SIG-M5 (cell line): ENCODE measurements at places on chromosomes 12 and 14.

- no peak for DNase-seq
Measured at GRCh38 chr12:51524386-51524901, 66.6 kb upstream of the SCN8A start.

- DNase-seq: no peak
Measured at GRCh38 chr14:104976198-104977007, 1.8 kb downstream of the AHNAK2 start.

DNA sequence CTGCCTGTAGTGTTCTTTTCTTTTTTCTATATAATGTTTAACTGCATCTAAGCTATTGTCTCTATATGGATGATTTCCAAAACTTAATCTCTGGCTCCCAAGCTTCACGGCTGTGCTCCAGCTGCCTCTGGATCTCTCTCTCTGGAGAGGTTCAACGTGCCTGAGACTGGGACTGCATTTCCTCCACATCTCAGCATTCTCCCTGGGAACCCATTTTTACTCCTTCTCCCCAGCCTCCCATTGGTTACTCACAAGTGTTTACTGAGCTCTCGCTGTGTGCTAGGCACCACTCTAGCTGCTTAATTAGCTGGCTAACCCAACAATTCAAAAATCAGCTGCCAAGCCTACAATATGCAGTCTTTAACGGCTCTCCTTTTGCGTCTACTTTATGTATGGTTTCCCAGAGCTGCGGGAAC, 34.7 kb downstream of the FBXL14 start:
- DNase-seq: no peak

DNA sequence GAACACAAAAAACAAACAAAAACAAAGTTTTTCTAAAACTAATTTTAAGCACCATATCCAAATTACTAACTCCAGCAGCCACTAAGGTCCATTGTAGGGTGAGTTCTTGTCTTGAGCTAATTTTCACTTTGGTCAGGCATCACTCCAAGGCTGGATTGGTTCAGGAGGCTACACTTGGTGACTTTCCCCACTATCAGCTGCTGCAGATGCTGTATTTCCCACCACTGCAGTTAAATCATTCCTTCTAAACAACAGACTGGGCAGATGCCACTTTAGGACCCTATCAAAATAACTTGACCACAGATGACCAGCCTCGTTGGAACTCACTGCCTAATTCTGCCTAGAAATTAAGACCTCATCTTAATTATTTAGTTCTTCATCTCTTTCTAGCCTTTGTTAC, 140.5 kb downstream of the SLC16A7 start:
- DNase-seq: no peak

DNA sequence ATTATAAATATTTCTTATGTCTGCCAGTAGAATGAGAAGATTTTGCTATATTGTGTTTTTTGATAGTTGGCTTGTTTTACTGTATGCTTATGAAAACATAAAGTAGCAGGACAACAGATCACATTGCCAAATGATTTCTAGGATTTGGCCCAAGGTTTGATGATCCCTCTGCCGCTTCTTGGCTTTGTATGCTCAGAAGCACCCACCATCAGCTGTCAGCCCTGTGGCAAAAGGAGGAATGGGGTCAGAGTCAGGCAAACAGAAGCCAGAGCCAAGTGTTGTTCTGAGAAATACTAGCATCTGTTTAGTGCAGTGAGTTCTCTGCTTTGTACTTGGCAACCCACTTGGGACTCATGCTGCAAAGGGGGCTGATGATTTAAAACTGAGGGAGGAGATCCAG, 152.2 kb downstream of the PDE3A start:
- no peak for DNase-seq

- no peak for DNase-seq
Measured at GRCh38 chr14:44107156-44107555, 399.9 kb downstream of the FSCB start.

- no peak for DNase-seq
Measured at GRCh38 chr14:56119201-56119981, 1.2 kb downstream of the PELI2 start.

GRCh38 chr14:36938678-36939077, 233.7 kb downstream of the SLC25A21 start:
- DNase-seq: no peak

DNA sequence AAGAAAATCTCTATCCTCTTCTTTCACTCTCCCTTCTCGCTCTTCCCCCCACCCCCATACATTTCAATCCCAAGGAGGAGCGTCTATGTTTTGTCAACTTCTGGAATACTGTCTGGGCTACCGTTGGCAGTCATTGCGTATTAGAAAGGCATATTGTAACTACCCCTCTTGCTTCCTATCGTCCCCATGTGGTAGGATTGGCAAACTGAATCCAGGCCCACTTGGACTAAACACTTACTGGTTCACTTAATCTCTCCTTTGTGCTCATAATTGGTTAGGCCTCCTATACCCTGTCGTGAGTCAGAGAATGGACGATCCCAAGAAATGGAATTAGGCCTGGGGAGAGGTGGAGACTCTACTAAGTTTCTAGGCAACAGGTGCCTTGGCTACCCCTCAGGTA, 68.8 kb upstream of the SLC8A3 start:
- DNase-seq: no peak

- DNase-seq: no peak
Measured at GRCh38 chr12:31007153-31007495, 66.5 kb upstream of the DDX11 start.

GRCh38 chr12:40327535-40327934, 102.7 kb downstream of the LRRK2 start:
- no peak for DNase-seq

DNA sequence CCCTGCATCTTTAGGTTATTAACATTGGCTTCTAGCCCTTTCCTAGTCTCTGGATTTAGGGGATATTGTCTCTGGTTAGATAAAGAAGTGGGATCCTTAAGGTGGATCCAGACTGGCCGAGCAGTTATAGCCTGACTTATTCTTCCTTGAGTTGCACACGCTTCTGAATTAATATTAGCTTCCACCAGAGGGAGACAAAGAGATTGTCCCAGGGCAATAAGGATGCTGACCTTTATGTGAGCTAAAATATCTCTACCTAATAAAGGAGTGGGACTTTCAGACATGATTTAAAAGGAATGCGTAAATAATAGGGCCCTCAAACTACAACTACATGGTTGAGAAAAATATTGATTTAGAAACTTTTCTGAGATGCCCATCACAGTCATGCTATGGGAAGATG, 139.7 kb downstream of the SLCO1B3 start:
- DNase-seq: no peak

GRCh38 chr12:80777587-80777986, 60.9 kb downstream of the MYF5 start:
- DNase-seq: no peak

DNA sequence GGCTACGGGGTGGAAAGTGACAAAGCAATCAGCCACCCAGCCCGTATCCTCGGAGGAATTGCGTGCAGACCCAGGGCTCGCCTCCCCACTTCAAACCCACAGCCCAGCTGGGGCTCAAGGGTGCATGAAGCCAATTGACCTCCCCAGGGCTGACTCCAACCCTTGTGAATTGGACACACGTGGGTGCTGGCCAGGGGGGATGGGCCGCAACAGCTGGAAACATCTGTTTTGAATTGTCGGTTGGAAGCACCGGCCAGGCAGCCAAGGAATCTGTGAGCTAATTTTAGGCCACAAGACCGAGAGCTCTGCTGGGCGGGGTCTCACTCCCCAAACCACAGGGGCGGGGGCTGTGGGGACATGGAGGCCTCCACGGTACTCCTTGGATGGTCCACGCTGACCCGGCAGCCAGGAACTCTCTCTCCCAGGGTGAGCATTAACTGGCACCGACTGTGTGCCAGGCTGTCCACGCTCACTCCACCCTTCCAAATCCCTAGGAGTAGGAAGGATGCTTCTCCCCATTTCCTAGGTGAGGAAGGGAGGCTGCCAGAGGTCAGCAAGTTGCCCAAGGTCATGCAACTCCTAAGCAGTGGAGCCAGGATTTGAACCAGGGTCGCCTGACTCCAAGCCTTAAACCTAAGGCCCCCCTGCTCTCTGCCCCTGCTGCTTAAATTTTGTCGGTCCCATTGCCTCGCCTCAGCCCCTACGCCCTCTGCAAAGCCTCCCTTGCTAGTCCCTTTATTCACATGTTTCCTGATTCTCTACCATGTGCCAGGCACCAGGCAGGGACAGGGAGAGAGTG, 11.9 kb upstream of the TMEM119 start:
- DNase-seq: no peak

DNA sequence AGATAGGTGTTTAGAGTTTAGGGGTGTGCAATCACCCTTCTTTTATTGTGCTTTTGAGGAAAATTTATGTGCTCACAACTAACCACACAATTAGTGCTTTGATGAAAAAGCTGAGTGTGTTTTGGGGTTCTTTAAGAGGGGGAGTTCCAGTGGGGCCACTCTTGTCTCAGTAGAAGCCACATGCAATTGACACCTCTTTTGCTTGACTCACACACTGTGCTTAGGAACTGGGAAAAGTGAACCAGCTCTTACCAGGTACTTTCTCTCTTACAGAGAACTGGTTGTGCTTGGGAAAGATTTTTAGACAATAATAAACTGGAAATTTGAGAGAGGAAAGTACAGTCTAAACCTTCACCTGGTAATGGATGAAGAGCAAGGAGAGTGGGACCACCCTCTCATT, 12.3 kb upstream of the YBX3 start:
- no peak for DNase-seq

GRCh38 chr12:114189266-114189665, 216.7 kb downstream of the TBX5 start:
- no peak for DNase-seq

- DNase-seq: no peak
Measured at GRCh38 chr12:20127413-20127812, 240.9 kb upstream of the PDE3A start.

DNA sequence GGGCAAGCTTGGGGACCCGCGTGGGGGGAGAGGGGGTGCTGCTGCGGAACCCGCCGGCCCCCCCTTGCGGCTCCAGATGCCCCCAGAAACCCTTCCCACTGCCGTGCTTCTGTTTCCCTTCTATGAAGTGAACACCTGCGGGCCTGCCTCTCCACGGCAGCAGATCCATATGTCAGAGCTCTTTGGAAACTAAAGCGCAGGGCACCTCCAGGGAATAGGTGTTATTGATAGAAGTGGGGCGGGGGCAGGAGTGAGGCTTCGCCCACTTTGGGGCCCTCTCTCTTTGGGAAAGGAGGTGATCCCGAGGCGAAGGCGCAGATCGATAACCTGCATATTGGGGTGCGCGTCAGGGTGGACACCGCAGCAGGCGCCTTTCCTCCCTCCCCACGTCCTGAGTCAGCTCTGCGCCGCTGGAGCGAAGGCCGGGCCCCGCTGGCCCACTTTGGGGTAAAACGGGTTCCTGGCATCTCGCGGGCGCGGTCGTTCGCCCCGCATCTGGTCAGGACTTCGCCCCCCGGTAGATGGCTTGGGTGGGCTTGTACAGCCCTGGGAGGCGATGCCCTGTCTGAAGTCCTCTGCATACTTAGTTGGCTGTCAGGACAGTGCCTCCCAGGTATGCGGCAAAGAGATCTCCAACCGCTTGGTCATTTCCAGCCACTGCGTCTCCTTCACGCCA, 524 bp downstream of the KMT5A start:
- DNase-seq: no peak

GRCh38 chr14:81676395-81676794, 142.7 kb upstream of the SEL1L start:
- DNase-seq: no peak

DNA sequence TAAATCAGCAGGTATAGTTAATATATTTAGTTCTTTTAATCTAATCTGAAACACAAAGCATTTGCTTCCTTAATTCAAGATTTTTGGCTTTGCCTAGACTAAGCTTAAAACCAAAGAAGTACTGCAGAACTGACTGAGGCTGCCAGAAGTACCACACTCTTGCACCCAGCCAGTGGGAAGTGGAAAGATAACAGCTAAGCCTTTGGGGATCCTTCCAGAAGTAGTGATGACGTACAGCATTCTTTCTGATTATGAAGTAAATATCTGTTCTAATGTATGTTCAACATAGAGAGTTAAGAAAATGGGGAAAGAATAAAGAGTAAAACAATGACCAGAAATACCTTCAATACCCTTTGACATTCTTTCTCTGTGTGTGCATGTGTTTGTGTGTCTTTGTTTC, 19.3 kb downstream of the NTF3 start:
- DNase-seq: no peak

DNA sequence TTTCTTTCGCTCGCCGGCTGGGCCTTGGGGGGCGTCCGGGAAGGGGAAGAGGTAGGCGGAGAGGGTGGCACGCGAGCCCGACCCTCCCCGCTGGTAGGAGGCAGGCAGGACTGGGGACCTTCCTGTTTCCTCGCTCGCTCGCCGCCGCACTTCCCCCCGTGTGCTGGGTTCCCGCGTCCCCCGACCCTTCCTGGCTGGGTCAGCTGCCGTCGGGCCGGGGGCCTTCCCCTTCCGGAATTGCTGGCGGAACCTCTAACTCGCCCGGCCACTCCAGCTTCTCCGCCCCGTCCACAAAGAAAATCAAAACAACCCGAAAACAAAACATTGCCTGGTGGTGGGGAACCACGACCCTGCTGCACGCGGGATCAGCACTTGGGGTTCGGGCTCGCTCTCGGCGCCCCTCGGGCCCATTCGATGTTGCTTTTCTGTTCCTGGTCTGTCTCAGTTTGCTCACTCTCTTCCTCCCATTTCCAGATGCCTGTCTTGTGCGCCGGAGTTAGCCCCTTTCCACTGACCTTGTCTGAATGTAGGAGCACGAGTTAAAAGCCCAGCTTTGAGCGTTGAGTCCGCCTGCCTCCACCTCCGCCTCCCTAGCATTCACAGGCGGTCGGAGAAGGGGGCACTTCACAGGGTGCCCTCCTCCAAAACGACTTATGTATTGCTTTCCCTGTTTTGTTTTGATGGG, 581 bp downstream of the PAPOLA start:
- no peak for DNase-seq

DNA sequence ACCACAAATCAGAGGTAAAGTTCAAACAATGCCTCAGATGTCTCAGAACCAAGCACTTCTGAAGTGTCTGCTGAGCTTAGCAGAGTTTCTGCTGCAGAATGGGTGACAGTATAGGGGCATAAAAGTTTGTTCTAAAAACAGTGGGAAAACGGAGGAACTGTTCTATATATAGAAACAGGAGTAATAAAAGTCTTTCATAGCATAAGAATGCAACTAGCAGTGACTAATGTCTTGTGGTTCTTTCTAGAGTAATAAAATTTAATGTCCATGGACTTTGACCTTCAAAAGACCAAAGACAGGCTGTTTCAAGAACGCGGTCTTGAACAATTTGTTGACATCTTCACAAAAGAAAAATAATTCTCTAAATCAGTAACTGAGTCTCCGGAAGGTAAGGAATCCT, 107.5 kb upstream of the FAR2 start:
- no peak for DNase-seq

DNA sequence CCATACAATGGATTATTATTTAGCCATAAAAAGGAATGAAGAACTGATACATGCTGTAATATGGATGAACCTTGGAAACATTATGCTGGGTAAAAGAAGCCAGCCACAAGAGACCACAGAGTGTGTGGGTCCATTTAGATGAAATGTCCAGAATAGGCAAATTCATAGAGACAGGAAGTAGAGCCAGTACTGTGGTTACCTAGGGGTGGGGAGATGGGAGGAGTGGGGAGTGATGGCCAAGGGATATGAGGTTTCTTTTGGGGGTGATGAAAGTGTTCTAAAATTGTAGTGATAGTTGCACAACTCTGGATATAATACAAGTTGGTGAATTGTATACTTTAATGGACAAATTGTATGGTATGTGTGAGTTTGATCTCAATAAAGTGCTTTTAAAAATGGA, 18.6 kb downstream of the JDP2 start:
- no peak for DNase-seq

GRCh38 chr14:67851785-67852410, 32.3 kb downstream of the RAD51B start:
- no peak for DNase-seq
